ENCODE measurements at places on chromosomes 13 and 19.

- no peak for DNase-seq
Measured at GRCh38 chr13:84894749-84895148, 904.5 kb downstream of the SLITRK6 start.

DNA sequence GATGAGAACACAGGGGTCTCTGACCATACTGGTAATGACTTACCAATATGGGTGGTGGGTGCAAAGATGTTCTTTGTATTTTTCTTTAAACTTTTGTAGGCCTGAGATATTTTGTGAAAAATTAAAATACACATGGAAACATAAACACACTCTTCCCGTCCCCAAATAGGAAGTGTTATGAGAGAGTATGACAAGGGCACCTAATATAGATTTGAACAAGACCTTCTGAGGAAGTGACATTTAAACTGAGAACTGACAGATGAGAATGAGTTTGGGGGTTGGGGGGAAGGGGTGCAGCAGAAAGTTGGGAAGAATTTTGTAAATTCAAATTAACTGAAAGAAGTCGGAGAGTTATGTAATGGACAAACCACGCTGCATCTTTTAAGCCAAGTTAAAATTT, 224.2 kb downstream of the RGCC start:
- DNase-seq, result no peak

DNA sequence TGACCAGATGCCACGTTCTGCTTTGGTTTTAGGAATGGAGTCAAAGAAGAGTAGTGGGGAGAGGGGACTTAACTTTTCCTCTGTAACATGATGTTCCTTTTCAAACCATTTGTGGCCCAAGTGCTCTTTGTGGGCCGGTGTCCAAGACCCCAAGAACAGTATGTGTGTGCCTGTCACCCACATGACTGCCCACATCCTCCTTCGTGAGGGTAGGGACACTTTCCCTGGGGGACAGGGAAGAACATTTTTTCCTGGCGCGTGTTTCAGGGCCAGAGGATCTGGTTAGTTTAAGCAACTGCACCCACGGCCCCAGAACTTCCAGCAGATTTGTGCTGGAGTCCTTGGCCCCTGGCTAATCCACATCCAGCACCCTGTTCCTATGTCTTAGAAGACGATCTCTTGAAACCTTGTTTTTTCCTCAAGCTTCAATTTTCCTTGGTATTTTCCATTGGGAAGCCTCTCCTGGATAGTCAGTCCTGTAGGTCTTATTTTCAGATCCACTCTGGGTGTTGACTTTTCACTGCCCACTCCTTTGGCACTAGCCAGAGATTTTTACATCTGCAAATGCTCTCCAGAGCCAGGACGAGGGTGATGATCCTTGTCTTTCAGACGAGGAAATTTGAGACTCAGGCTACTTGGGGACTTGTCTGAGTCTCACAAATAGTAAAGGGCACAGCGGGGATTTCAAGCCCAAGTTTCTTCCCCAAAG, 10.8 kb upstream of the CCDC97 start:
- DNase-seq, result no peak

DNA sequence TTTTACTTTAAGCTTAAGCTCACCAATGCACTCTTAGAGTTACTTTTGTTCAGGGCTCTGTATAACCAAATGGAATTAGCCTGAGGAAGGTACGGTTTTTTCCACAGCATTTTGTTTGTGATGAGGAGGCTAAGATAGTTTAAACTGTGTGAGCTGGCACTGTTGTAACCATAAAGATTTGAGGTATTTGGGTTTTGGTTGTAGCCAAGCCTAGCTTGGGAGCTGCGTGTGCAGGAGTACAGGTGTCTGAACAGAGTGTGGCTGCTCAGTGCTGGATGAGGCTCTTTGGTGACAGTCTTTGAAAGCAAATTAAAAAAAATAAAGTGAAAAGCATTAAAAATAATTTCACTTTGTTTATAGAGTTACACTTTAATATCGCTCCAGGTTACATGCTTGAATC, 56.0 kb downstream of the ARHGEF7 start:
- DNase-seq, result no peak

GRCh38 chr13:94201022-94201421, 278.5 kb downstream of the DCT start:
- DNase-seq, result no peak

GRCh38 chr19:31529121-31529520, 179.9 kb upstream of the TSHZ3 start:
- no peak for DNase-seq

GRCh38 chr19:57410877-57411671, at the start of gene ZNF17:
ZNF17 (plus strand) TSS chr19:57411161; CDS start chr19:57413616, 2,455 bp downstream.
- peak; percentile 96 for DNase-seq

- no peak for DNase-seq
Measured at GRCh38 chr19:4196009-4196408, 13.5 kb downstream of the ANKRD24 start.

GRCh38 chr19:18280247-18281081, 958 bp downstream of the JUND start:
- DNase-seq, result peak; percentile 78

DNA sequence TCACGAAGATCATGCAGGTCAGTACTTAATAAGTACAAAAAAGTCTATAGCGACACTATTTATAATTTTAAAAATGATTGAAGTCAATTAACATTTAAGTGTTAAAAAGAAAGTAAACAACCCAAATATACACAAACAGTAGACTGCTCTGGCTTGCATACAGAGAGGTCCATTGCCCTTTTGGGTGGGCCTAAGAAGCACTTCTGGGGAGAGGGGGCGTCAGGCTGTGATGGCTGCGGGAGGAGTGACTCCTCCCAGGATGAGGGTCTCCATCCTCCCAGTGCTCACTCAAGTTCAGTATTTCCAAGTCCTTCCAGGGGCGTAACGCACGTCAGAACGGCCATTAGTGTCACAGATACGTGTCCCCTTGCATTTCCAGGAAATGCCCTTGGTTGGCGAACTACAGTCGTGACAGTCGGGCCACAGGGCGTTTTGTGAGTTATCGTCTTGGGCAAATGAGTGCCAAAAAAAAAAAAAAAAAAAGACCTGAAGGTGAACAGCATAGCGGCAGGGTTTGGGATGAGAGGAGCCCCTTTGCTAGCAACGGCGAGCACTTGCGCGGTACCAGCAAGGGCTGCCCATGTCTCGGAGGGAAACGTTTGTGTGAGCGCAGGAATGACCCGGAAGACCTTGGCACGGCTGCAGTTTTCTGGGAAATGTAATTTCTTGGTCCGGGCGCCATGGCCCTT, at the start of gene SCGB2B2:
TSS of gene SCGB2B2 (minus strand) at position 463 of the 689 bp plus-strand sequence. CDS start 82,596 bp downstream, outside the sequence.
- peak; percentile 46 for DNase-seq

DNA sequence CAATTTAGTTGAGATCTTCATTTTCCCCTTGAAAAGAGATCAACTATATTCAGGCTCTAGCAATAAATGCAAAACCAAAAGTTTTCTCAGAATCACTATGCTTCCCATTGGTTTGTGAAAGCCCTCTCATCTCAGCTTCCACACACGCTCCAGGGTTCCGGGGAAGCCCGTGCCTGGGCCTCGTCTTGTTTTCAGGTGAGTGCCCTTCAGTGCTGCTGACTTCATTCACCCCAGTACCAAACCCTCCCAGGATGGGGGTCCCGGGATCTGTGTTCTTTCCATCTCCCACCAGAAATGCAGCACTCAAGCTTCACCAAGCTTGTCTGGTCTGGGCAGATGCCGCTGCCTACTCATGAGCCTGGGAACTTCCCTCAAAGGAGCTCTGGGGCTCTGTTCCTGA, 97.7 kb downstream of the TEX29 start:
- no peak for DNase-seq

DNA sequence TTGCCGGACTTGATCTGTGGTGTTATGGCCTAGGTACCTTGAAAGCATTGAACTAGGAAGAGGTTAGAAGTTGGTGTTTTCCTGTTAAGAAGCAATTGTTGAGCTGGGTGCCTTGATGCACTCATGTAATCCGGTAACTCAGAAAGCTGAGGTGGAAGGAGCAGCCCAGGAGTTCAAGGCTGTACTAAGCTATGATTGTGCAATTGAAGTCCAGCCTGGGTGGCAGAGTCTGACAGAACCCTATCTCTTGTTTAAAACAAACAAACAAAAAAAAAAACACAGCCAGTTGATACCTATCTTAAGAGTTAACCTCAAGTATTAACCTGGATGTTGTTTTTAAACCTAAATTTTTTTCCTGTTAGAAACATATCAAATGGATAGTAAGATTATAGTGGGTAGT, 19.3 kb downstream of the SAFB start:
- no peak for DNase-seq

GRCh38 chr19:3097442-3097871, 3.3 kb downstream of the GNA11 start:
- no peak for DNase-seq

DNA sequence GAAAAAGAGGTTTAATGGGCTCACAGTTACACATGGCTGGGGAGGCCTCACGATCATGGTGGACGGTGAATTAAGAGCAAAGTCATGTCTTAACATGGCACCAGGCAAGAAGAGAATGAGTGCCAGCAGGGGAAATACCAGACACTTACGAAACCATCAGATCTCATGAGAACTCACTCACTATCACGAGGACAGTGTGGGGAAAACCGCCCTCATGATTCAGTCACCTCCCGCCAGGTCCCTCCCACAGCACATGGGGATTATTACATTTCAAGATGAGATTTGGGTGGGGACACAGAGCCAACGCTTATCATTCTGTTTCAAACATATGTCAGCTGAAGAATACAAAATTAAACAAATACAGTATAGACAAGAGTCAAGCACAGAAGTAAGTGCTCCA, 165.1 kb downstream of the PCCA start:
- no peak for DNase-seq

DNA sequence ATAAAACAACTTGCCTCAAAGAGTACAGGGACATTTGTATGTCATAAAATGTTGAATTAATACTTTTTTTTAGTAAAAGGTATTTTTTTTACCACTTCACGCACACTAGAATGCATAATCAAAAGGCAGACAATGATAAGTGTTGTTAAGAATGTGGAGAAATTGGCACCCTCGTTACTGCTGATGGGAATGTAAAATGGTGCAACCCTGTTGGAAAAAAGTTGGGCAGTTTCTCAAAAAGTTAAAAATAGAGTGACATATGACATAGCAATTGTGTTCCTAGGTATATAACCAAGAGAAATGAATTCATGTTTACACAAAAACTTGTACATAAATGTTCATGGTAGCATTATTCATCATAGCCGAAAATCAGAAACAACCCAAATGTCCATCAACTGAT, 109.5 kb downstream of the PIBF1 start:
- DNase-seq, result no peak

- DNase-seq, result no peak
Measured at GRCh38 chr13:99123101-99124045, 77.3 kb upstream of the UBAC2 start.

DNA sequence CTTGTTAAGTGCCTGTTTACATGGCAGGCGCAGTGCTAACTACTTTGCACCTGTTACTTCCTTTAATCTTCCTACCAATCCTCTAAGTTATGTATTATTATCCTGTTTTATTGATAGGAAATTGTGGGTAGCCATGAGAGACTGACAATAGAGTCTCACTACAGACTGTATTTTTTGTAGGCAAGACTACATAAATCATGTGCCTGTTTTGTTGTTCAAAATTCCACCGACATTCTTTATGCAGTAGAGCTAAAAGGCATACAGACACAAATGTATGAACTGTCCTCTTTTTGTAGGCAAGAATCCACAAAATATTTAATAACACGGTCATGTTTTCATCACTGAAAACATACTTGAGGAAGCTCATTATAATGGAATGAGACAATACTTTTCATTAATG, 205.5 kb downstream of the NALCN start:
- DNase-seq, result no peak

- no peak for DNase-seq
Measured at GRCh38 chr13:23541221-23541824, 28.9 kb upstream of the TNFRSF19 start.

DNA sequence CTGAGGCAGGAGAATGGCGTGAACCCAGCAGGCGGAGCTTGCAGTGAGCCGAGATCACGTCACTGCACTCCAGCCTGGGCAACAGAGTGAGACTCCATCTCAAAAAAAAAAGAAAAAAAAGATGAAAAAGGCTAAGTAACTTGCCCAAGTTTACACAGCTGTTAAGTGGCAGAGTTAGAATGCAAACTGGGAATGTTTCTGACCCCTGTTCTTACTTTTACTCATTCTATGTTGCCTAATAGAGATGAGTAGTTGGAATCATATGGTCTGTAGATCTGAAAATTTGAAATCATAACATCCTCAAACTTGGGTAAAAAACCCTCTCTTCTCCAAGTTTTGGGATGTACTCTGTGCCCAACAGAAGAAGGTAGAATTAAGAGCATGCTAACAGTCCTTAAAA, 235.8 kb upstream of the RFC3 start:
- no peak for DNase-seq

- DNase-seq, result peak; percentile 50
Measured at GRCh38 chr13:95880331-95880730, 172.9 kb downstream of the UGGT2 start.

GRCh38 chr19:38852231-38853044, 2.7 kb upstream of the HNRNPL start:
- DNase-seq, result no peak

GRCh38 chr13:32905063-32905863, 111.0 kb upstream of the KL start:
- no peak for DNase-seq

DNA sequence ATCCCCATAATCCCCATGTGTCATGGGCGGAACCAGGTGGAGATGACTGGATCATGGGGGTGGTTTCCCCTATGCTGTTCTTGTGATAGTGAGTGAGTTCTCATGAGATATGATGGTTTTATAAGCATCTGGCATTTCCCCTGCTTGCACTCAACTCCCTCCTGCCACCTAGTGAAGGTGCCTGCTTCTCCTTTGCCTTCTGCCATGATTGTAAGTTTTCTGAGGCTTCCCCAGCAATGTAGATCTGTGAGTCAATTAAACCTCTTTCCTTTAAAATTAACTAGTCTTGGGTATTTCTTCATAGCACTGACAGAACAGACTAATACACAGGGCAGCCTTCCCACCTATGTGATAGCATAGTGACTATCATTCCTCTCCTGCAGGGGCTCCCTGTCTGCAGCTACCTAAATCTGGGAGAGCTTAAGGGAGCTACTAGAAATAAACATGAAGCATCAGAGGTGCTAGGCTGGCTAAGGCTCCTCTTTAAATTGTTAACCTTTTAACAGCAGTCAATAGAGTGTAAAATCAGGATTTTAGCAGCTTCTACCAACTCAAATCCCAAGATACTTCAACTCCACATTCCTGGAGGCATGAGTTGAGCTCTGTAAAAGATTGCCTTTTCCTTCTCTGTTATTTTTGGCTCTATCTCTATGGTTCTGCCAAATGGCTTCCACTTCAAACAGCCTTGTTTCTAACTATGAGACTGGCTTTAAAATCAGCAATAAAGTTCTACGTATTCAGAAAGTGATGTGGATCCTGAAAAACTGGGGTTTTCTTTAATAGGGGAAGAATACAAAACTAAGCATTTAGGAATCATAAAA, 112.3 kb downstream of the VWA8 start:
- peak; percentile 5 for DNase-seq

DNA sequence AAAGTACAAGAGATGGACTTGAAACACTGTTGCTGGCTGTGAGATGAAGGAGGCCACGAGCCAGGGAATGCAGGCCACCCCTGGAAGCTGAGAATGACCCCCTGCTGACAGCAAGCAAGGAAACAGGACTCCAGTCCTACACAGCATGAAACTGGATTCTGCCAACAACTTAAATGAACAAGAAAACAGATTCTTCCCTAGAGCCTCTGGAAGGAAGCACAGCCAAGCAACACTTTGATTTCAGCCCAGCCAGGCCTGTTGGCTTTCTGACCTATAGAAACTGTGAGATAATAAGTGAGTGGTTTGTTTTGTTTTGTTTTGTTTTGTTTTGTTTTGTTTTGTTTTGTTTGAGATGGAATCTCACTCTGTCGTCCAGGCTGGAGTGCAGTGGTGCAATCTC, 105.3 kb upstream of the CACNA1A start:
- DNase-seq, result no peak
